Activated CD4-positive, alpha-beta T cell treated with anti-CD3 and anti-CD28 coated beads, Interleukin-2, amount 50 U/mL, for 1 hour (primary cell): ENCODE measurements at places on chromosomes 5 and 9.

- no peak for DNase-seq
These were observed 24.8 kb downstream of the FYB1 start for GRCh38 chr5:39194466-39195136.

DNA sequence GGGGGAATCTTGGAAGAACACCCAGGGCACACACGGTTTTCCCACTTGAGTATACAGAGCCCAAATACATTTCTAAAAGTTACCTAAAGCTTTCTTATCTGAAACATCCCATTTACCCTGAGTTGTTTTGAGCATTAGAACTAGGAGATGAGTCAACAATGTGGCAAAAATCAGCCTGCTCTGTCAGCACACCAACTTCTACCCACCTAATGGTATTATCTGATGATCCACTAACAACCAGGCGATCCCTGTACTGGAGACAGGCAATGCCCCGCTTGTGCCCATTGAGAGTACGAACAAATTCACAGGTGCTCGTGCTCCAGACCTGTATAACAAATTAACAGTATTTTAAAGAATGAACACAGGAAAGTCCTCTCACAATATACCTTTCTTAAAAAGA is 87.0 kb downstream of the SMIM23 start:
- DNase-seq, result no peak

- DNase-seq, result no peak
These were observed 20.1 kb upstream of the MARCHF6 start for GRCh38 chr5:10333154-10334006.

DNA sequence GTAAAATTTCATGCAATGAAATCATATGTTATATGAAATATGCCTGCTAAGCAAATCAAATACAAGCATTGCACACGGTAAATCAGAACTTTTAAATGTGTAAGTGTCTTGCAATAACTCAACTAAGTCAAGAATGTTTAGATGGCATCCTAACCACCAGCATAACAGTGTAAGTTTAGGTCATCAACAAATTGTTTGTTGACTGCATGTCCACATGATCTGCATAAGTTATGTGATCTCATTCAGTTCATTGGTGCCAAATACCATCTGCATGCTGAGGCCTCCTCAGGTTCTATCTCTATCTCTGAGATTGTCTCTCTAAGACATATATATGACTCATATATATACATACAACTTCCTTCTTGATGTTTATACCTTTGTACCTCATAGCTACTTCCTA is 159.6 kb upstream of the STK32A start:
- no peak for DNase-seq
